ENCODE measurements at places on chromosomes 3 and 15.

GRCh38 chr3:157755233-157755632 lies 252.0 kb upstream of the VEPH1 start:
- DNase-seq, result no peak

DNA sequence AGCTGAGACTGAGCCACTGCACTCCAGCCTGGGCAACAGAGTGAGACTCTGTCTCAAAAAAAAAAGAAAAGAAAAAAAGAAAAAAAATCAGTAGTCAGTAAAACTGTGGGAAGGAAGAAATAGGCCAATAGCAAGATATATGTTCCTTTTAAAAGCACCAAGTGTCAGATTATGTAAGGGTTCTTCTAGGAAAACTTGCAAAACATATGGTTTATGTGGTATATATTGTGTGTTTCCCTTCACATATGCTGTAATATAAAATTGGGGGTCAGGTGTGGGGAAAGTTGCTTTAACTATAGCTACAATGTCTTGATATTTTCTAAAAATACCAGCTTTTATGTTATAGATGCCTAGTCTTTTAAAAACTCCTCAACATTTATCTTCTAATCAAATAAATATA lies 64.6 kb downstream of the ESYT3 start:
- no peak for DNase-seq

- no peak for DNase-seq
These were observed 1.6 kb upstream of the PRKCD start for GRCh38 chr3:53159156-53160060.

GRCh38 chr15:29437888-29438702 lies 168.5 kb upstream of the NSMCE3 start:
- DNase-seq, result no peak

DNA sequence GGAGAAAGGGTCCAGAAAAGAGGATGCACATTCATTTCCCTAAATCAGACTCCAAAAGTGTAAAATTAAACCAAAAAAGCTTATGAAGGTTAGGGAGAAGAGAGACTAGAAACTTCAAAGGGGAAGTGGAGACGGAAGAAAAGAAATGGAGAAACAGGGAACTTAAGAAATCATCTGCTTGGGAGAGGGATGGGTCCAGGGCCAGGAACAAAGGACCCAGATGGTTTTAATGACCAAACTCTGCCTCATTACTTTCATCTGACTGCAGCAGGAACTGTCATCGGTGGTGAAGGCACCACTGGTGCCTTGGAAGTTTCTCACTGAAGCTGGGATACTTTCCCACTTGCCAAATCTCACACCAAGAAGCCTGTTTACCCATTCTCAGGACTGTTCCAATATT lies 70.5 kb upstream of the SLC4A7 start:
- DNase-seq, result peak; percentile 72

DNA sequence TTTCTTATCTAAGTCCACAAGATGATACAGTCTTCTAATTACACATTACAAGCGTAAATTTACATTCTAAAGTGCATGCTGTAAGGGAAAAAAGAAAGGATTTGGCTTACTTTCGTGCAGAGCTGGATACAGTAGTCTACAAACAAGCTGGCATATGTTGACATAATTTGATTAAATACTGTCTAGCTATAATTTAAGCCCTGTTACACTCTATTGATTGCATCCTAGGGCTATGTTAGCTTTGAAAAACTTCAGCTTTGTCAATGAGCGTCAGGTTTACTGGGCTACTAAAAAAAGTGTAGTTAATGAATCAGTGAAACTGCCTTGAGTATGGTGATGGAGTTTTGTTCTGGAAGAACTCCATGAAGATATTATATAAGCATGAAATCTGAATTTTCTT lies 24.5 kb upstream of the PLCL2 start:
- no peak for DNase-seq

DNA sequence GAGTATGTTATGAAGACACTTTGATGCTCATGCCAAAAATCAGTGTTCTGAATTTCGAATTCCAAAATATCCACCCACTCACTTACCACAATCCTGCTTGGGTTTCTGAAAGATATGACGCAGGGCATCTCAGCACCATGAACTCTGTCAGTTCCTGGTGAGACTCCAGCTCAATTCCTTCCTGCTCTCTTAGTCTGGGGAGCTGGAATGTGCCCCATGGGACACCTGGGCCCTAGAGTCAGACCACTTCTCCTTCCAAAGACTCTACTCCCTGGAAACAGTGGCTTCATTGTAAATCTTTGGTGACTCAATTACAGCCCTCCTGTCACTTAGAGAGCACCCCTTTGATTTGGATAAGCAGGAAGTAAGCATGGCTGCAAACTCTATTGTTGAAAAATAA lies 50.5 kb downstream of the CD86 start:
- no peak for DNase-seq

DNA sequence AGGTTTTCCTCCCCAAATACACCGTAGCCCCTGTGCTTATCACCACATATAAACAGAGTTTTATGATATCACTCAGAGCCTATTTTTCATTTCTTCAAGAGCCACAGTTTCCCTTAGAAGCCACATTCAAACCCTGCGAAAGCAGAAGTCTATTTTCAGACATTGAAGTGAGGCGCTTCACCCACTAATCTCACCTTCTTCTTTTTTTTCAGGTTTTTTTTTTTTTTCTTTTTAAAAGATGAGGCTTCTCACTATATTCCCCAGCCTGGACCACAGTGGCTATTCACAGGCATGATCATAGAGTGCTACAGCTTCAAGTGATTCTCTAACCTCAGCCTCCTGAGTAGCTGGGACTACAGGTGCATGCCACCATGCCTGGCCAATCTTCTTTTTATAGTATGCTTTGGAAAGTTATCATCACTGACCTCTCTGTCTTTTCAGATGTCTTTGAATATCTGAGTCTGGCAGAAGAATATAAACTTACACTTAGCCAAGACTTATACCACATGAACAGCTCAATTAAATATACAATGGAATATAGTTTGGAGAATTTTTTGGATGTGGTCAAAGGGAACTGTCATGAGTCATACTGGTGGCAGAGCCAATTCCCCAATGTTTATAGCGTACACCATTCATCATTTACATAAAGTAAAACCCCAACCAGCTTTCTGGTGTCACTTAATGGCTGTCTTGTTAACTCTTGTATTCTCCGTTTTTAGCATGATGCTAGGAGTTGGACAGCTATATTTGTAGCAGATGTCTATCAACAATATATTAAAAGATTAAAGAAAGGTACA lies 59.7 kb upstream of the CCDC50 start:
- DNase-seq, result peak; percentile 23

- no peak for DNase-seq
These were observed 289.1 kb downstream of the TIGIT start for GRCh38 chr3:114582929-114583328.

GRCh38 chr3:197578376-197578775 lies 22.6 kb upstream of the BDH1 start:
- no peak for DNase-seq

- DNase-seq, result no peak
These were observed 26.3 kb downstream of the LINGO1 start for GRCh38 chr15:77606142-77607034.

GRCh38 chr3:76011121-76011520 lies 225.8 kb upstream of the ZNF717 start:
- no peak for DNase-seq

DNA sequence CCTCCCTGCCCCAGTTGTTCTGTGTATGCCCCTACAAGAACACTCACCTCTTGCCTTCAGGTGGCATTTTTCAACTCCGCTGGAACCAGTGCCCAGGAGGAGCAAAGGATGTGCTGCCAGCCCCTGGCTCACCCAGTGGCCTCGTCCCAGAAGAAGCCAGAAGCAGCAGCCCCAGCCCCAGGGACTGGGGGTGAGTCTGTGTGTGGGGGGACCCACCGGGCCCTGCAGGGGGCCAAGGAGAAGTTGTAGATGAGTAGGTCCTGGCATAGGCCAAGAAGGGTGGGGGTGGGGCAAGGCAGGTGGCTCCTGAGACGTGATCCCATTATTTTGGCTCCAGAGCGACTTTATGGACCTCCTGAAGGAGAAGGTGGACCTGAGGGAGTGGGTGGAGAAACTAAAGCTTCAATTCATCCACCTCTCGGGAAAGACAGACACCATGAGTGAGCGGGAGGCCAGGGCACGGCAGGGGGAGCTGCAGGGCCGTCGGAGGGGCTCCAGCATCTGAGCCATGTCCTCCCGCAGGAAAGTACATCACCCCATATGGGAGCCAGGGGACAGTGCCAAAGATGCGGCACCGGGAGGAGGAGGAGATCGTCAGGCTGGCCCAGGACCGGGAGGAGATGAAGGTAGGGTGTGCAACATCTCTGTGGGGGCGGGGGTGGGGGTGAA lies 29.3 kb downstream of the NGRN start:
- no peak for DNase-seq

GRCh38 chr3:16071206-16071605 lies 103.3 kb upstream of the GALNT15 start:
- no peak for DNase-seq

- peak; percentile 85 for DNase-seq
These were observed 49.1 kb upstream of the RAB6B start for GRCh38 chr3:133944641-133945380.

DNA sequence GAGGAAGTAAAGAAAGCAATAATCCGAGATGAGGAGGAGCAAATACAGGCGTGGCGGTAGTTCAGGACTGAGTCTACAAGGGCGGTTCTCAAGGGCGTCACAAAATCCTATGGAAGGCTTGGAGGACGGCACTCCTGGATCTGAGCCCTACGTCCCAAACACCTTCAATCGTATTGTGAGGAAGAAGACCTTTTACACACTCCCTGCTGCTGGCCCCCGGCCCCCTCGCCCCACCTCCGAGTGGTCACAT lies 747 bp downstream of the PLD1 start:
- no peak for DNase-seq

GRCh38 chr3:141191097-141191749 lies 40.4 kb upstream of the PXYLP1 start:
- DNase-seq, result no peak

DNA sequence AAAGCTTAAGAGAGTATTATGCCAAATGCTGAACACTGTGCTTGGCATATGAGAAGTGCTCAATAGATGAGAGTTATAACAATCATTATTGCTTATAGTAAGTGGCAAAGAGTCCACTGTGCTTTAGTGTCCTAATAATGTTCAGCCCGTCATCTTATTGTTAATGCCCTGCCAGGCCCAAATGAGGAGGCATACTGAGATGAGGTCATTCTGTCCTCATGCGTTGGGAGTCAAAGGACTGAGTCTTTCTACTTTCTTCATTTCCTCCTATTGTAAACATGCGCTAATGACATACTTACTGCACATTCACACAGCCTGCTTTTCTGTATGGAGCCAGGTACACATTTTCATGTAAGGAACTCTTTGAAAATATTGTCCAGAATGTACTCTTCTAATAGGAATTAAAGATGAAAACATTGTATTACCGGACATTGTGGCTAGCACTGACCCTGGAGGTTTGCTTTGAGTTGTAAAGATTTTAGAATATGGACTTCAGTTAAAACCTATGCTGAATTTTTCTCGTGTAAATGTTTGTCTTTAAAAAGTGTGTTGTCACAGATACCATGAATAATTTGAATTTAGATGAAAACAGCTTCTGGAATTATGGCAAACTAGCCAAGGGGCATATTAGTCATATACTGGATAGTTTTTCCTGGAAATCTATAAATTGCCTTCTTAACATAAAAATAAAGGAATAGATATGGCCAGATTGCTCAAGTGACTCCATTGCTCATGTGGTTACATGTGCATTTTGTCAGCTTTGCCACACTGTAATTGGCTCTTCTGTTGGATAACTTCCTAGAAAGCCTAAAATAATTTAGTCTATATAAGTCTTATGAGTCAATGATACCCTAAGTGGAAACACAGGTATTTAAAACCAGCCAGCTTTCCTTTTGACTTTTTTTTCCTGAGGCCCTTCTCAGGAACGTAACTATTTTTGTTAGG lies 38.3 kb downstream of the KBTBD12 start:
- DNase-seq, result peak; percentile 69

DNA sequence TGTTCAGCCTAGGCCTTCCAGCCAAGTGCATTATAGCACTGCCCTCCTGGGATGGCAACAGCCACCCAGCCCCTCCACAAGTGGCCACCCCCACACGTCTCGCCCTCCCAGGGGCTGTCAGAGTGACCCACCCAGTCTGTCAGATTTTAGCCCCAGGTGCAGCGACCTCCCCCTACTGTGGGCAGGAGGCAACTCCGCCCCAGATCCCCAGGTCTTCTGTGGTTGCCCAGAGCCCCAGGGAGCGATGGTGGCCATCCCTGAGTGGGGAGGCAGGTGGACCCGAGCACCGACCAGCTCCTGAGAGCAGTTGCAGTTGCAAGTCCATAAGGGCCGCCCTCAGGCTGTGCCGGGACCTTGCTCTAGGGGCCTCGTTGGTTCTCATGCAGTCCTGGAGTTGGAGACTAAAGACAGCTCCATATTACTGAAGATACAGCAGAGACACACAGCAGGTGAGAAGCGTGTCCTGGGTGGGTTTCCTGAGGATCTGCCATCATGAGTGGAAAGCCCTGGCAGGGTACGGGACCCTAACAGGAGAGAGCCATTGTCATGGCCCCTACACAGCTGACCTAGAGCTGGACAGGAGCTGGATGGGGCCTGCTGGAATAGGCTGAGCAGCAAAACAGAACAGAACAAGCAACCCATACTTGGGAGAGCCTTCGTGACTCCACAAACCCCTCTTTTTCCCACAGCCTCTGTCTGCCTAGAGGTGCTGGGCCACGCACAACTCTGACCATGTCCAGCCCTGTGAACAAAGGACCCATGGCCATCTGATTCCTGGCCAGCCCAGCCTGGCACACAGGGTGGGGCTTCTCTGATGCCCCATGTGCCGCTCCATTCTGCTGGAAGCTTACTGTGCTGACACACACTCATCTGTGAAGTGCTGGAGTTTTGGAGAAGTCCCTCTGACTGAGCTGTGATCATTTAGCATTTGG lies 110.3 kb upstream of the ALDH1A3 start:
- no peak for DNase-seq

DNA sequence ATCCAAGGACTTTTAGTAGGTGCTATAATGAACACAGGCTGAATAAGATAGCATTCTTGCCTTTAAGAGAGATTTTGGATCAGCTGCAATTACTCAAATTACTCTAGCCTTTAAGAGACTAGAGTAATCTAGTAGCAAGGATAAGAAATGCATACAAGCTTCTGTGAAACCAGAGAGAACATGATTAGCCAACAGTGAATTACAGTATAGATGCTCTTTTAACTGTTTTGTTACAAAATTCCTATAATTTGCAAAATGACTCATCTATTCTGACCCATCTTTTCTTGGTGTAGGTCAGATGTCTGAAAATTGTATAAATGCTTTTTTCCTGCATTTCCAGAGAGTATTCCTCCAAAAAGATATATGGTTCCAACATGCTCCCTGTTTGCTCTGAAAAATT lies 66.9 kb downstream of the CEP63 start:
- DNase-seq, result peak; percentile 35

DNA sequence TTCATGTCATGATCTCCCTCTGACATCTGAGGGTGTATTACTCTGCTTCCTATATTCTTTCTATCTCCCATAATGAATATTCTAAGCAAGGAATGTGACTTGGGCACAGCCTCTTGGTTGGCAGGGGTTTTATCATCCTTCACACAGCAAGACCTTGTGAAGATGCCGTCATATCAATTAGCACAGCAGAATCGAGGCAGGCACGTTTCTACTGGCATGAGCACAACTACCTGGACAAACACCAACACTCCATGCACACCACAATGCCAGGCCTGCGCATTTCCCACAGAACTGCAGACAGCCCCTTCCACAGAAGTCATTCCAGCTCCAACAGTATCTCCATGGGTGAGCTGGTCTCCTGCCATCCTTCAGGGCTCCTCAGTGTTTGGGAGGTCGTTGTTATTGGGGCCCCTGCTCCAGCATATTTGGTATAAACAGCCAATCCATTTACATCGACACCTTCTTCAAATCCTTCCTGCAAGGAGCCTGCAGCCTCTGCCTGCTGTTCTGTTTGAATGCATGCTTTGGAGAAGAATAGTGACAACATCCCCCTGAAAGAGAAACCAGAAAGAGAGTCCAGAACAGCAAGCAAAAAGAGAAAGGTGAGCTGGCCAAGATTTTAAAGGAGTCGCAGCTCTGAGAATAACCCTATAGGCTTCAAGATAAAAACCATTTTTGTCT lies 275.5 kb downstream of the SHOX2 start:
- no peak for DNase-seq
